Activated CD4-positive, alpha-beta T cell treated with anti-CD3 and anti-CD28 coated beads for 36 hours (primary cell): ENCODE measurements at places on chromosomes 16 and 17. TPM values are rescaled to one million over a fixed set of nuclear protein-coding genes. Genes with fewer than 3 reads are reported as not detected.
A peak's percentile ranks its signal among the peaks of the same experiment; 100 is the strongest.

The SLC16A13 gene
- 9.6 TPM for total RNA-seq

DNA sequence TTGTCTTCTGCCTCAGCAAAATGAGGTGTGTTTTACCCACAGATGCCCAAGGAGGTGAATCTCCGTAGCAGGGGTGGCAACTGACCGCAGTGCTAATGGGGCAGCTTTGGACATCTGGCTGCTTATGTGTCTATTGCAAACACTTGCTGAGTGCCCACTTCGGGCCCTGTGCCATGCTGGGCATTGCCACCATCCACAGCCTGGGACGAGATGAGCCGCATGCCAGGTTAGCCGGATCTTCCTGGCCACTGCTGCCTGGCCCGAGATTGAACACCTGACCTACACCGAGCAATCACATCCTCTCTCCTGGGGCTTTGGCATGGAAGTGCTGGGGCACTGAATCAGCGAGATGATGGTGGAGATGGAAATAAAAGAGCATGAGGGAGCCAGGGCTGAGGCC lies 238.7 kb downstream of the GSG1L start:
- peaks cover 2% of the 10 kb centered on the region for H3K27me3 ChIP-seq
- no peaks in the 10 kb centered on the region for H3K4me1 ChIP-seq
- H3K36me3 ChIP-seq, result no peaks in the 10 kb centered on the region
- H3K27ac ChIP-seq, result no peak overlapping the region
- no peak overlapping the region for H3K4me3 ChIP-seq

DNA sequence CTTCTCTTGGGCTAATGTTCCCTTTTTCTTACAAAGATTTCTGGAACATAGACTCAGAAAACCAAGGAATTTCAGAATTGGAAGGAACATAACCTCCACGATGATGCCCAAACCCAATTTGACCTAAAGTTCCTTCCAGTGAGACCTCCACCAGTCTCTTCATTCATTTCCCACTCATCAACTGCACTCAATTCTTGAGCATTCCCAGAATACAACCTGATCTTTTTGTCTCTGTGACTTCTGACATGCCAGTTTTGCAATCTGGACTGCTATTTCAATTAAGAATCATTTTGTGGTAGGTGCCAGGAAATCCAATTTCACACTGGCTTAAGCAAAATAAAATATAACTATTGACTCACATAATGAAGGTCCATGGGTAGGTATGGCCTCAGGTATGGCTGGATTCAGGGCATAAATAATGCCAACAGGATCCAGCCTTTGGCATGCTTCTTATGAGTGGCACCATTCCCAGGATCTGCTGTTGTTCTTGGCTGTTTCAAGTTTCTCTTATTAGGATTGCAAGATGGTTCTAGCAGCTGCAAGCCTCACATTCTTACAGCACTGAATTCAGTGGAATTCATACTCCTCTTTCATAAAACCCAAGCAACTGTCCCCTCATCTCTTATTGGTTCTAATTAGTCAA lies 184.3 kb downstream of the HS3ST4 start:
- no peak for DNase-seq
- H3K4me3 ChIP-seq, result no peak overlapping the region
- H3K27me3 ChIP-seq, result peaks cover 22% of the 10 kb centered on the region
- H3K36me3 ChIP-seq, result no peaks in the 10 kb centered on the region
- H3K27ac ChIP-seq, result no peak overlapping the region

DNA sequence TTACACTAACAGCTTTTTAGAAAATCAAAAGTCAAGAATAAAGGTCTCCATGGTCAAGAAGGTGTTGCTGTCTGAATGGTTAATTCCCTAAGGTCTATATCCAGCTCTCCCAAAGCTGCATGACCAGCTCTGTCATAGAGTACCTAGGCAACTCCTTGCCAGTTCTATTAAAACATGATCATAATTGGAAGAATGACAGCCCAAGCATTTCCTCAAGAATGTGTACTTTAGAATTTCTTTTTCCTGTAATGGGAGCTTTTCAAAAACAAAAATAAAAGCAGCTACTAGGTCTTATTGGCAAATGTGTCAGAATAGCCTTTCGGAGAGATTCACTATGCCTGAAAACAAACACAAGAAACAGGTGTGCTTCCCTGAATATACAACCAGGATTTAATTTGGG lies 7.9 kb downstream of the SPOP start:
- no peak overlapping the region for H3K27ac ChIP-seq
- peaks cover 58% of the 10 kb centered on the region for H3K4me1 ChIP-seq
- DNase-seq, result no peak
- H3K36me3 ChIP-seq, result peaks cover 19% of the 10 kb centered on the region
- no peak overlapping the region for H3K4me3 ChIP-seq

GRCh38 chr17:34998205-34998604 lies 17.9 kb downstream of the LIG3 start:
- no peak overlapping the region for H3K4me3 ChIP-seq
- peak overlapping the region; percentile 51 for H3K27ac ChIP-seq
- peaks cover 6% of the 10 kb centered on the region for H3K4me1 ChIP-seq
- H3K27me3 ChIP-seq, result no peaks in the 10 kb centered on the region
- peak; percentile 89 for DNase-seq

DNA sequence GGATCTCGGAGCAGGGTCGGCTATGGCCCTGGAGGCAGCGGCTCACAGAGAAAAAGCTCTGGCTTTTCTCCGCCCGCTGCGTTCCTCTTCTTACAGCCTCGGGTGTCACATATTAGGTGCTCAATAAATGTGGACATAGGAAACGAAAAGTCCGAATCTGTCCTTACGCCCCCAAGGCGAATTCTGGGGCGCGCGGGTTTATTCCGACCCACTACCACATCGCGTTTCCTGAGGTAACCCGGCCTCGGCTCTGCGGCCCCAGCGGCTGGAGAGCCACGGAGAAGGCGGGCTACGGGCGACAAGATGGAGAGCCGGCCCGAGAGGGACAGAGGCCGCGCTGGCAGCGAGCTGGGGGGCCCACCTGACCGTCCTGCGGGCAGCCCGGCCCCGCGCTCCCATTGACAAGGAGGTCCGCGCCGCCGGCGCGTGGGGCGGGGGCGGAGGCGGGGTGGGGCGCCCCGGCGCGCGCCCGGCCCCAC lies 573 bp upstream of the GNAO1 start:
- H3K36me3 ChIP-seq, result no peaks in the 10 kb centered on the region
- DNase-seq, result no peak
- peaks cover 31% of the 10 kb centered on the region for H3K4me1 ChIP-seq
- H3K27me3 ChIP-seq, result peaks cover 57% of the 10 kb centered on the region
- H3K27ac ChIP-seq, result no peak overlapping the region

The SPECC1 gene
- 10.4 TPM for total RNA-seq

- H3K27me3 ChIP-seq, result peaks cover 4% of the 10 kb centered on the region
- no peaks in the 10 kb centered on the region for H3K4me1 ChIP-seq
- H3K36me3 ChIP-seq, result no peaks in the 10 kb centered on the region
- no peak overlapping the region for H3K4me3 ChIP-seq
- no peak for DNase-seq
Observed at GRCh38 chr16:14958970-14959369, 15.9 kb upstream of the PDXDC1 start.

DNA sequence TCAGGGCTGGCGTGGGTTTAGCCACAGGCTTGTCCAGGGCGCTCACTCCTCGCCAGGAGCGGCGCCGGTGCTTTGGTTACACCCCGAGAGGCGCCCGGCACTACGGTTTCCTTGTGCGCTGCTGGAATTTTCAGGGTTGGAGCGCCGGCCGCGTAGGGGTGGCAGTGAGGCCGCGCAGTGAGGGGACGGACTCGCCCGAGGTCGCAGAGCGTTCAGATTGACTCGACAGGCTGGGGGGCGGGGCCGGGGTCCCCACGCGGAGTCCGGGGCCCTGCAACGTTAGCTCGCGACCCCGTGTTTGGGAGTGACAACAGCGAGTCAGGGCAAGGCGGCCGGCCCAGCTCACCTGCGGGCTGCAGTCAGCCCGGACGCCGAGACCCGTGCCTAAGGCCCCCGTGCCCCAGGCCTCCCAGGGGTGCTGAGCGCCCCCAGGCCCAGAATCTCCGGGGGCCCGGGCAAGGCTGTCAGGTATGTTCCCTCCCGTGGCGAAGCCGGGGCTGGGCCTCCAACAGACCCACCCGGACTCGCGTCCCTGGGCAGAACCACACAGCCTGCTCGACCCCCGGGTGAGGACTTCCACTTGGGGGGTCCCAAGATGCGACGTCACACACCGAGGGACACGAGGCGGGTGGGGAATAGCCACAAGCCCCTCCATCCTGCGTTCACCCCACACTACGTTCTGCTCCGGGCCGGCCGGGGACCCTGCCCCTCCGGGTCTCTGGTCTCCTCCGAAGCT lies 1.3 kb upstream of the ACTG1 start:
- peak; percentile 73 for DNase-seq
- H3K27ac ChIP-seq, result peak overlapping the region; percentile 89
- peak overlapping the region; percentile 83 for H3K4me3 ChIP-seq

- H3K4me3 ChIP-seq, result no peak overlapping the region
- no peaks in the 10 kb centered on the region for H3K4me1 ChIP-seq
- H3K27me3 ChIP-seq, result no peaks in the 10 kb centered on the region
- peaks cover 50% of the 10 kb centered on the region for H3K36me3 ChIP-seq
- H3K27ac ChIP-seq, result no peak overlapping the region
Observed at GRCh38 chr16:23485841-23486240, 24.5 kb downstream of the GGA2 start.

The RPS15A gene
- total RNA-seq, result 2,150 TPM

DNA sequence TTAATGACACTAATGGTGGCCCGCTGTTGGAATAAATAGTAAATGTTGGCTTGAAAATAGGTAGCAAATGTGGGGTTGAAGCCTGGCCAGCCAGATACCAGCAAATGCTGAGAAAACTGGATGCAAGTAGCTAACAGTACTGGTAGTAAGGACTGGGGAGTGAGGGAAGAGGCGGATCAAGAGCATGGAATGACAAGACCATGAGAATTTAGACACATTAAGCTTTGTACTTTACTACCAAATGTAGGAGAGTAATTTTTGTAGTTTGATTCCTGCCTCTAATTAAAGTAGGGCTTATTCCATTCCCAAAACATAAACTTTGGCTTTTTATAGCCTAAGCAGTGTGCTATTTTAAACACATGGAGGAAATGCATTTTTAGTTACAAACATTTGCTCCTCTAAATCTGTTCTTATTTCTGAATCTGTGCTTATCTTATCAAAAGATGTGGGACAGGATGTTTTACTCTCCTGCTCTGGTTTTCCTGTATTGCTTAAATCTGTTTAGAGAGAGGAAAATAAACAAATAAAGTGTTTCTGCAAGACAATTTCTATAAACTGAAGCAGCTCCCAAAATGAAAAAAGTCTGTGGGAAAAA lies 44.1 kb downstream of the CFDP1 start:
- H3K27me3 ChIP-seq, result no peaks in the 10 kb centered on the region
- no peak overlapping the region for H3K4me3 ChIP-seq
- peaks cover 12% of the 10 kb centered on the region for H3K36me3 ChIP-seq
- no peaks in the 10 kb centered on the region for H3K4me1 ChIP-seq
- no peak for DNase-seq
- no peak overlapping the region for H3K27ac ChIP-seq

DNA sequence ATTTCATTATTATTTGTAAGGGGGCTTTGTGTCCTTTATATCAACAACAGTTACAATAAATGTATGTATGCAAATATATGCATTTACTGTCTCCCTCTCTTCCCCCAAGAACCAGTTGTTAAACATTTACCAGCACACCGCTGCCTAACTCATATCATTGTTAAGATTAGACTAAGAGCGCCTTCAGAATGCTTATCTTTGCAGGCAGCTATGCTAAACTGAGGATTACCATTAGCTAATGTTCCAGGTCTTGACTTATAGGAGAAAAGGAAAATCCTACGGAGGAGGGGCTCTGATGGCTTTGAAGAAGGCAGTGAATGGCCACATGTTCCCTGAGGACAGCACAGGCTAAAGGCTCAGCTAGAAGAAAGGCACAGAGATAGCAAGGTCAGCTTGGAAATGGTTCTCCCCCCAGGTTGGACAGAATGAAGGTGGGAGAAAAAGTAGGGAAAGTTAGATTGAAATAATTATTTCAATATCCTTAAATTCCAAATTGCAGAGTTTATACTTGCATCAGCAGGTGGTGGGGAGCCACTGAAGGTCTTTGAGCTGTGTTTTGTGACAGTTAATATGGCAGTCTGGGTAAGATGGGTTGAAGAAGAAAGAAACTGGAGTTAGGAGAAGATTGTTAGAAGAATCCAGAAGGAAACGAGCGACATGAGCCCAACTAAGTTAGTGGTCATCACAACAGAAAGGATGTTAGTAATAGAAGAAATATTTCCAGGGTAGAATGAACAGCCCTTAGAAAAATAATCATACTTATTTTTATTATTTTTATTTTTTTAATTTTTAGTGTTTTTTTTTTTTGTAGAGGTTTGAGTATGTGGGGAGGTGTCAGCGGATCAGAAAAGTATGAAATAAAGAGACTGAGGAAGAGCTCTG lies 87.0 kb upstream of the MAF start:
- H3K4me3 ChIP-seq, result no peak overlapping the region

DNA sequence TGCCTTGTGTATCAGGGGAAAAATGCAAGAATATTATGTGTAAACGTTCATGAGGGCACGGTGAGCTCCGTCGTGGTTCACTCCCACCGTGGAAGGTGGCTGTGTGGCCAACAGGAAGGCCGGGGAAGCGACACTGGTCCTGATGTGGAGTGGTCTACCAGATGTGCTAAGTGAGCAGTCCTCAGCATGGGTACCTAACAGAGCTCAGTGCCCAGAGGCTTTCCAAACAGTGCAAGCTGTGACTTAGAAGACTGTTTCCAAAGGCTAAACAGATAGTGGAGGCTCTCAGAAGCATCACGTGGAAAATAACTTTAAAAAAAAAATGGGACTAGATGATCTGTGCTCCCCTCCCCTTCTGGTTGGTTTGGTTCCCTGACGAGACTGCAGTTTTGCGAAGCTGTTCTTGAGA lies 199.3 kb upstream of the CHMP6 start:
- H3K36me3 ChIP-seq, result peaks cover 53% of the 10 kb centered on the region
- H3K4me1 ChIP-seq, result peaks cover 83% of the 10 kb centered on the region
- peak overlapping the region; percentile 38 for H3K4me3 ChIP-seq
- no peak for DNase-seq

DNA sequence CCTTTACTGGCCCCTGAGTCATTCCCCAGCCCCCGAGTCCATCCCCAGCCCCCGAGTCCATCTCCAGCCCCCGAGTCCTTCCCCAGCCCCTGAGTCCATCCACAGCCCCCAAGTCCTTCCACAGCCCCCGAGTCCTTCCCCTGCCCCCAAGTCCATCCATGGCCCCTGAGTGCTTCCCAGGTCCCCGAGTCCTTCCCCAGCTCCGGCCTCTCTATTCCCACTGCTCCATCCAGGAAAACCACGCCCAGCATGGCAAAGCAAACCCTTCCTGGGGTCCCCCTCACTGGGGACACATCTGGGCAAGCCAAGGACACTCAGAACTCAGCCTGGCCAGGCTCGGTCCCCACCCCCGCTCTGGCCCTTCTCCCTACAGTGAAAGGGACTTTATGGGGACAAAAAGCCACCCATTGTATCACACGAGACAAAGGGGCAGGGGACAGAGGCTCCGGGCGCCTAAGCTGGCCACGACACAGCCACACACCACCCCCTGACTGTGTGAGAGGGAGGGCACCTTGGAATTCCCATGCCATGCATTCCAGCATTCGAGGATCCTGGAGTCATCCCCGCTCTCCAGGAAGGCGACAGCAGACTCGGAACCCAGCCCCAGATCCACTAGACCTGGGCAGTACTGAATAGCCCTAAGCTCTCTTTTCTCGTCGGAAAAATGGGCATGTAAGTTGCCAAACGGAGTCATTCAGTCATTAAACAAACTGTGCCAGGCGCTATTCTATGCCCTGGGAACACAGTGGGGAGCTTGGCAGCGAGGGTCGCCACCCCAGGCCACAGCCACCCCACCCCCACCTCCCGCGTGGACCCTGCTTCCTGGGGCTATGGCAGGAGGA lies 14.0 kb downstream of the PLLP start:
- no peak overlapping the region for H3K27ac ChIP-seq
- DNase-seq, result no peak
- H3K4me1 ChIP-seq, result peaks cover 38% of the 10 kb centered on the region
- H3K27me3 ChIP-seq, result no peaks in the 10 kb centered on the region
- H3K4me3 ChIP-seq, result no peak overlapping the region
